ENCODE measurements at places on chromosomes 2 and 18.

DNA sequence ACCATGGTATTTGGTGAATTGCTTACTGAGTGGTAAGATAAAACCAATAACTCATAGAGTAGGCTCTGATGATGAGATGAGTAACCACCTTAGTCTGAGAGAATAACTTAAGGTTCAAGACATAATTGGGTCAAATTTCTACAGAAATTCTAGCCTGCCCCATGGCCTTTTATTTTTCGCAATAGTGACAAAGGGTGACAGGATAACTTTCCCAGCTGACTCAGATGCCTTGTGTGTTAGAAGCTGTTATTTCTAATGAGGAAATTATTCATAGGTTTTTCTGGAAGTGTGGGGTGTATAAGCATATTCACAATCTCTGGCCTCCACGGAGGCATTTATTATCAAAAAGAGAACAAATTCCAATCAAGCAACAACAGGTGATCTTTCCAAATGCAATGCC lies 159.0 kb downstream of the NUP35 start:
- no peak for DNase-seq

- DNase-seq, result no peak
Measured at GRCh38 chr2:235721625-235722024, 227.8 kb downstream of the AGAP1 start.

DNA sequence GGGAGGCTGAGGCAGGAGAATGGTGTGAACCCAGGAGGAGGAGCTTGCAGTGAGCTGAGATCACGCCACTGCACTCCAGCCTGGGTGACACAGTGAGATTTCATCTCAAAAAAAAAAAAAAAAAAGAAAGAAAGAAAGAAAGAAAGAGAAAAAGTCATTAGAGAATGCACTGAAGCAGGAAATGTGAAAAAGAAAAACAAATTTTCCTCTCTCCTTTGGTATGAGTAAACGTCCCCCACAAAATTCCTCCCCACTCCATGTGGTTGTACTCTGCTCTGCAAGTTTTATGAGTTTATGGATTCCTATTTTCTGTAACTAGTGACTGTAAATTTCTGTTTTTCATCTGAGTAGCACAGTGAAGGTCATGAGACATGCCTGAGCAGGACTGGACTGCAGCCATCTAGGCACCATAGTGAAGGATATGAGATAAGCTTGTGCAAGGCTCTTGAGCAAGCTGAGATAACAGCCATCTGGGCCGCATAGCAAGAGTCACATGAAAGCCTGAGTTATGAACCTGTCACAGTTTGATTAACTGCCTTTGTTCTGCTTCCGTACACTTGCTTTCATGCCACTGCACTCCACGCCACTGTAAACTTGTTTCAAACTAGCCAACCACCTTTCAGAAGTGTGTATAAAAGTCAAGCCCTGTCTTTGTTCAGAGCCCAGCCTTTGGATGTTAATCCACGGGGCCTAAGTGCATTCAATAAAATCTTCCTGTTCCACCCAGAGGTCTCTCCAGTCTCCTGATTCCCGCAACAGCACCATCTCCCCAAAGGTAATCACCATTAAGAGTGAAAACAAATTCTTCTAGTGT lies 50.2 kb downstream of the SKA1 start:
- DNase-seq, result peak; percentile 63

DNA sequence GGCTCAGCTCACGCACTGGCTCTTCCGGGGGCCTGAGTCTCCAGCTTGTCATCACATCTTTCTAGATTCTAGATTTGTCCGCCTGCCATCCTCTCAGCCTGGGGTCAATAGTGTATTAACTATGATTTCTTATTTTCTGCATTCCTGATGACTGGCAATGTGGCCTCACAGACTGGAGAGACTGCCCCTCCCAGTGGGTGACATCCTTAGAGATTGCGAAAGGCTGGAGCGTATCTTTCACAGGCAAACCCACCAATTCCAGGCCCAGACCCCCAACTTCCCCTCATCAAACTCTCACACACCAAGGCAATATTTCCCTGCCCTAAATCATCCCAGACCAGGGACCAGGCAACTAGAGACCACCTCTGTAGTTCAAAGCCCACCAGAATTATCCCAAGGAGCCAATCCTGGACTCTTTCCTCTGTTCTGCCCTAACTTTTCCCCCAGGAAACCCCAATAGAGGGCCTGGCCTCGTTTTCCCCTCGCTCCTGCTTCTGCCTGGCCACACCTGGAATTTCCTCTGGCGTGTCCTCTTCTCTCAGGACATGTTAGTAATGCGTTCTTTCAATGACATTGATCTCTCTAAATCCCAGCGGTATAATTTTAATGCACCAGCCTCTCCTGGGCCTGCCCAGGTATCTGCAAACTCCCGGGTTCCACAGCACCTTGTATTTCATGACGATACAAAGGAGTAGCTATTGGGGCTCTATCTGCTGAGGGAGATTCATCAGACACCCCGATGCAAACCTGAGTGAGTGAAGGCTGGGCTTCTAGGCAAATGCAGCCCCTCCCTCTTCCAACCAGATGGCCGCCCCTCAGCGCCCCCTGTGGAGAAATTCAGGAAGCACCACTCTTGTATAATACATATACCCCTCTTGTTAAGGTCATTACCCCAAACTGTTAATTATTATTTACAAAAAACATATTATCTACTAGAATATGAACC lies 2.4 kb upstream of the KCNF1 start:
- DNase-seq, result peak; percentile 25

DNA sequence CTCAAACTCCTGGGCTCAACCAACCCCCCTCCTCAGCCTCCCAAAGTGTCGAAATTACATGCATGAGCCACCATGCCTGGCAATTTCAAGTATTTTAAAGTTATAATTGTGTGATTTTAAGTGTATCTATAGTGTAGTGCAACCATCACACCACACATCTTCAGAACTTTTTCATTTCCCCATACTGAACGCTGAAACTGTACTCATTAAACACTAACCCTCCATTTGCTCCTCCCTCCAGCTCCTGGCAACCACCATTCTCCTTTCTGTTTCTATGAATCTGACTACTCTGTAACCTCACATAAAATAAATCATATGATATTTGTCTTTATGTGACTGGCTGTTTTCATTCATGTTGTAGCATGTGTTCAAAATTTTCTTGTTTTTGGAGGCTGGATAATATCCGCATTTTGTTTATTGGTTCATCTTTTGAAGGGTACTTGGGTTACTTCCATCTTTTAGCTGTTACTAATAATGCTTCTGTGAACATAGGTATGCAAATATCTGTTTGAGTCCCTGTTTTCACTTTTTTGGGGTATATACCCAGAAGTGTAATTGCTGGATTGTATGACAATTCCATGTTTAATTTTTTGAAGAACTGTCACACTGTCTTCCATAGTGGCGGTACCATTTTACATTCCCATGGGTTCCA lies 188.2 kb downstream of the PLCL1 start:
- no peak for DNase-seq

GRCh38 chr2:114167799-114168198 lies 274.6 kb upstream of the DPP10 start:
- DNase-seq, result no peak

DNA sequence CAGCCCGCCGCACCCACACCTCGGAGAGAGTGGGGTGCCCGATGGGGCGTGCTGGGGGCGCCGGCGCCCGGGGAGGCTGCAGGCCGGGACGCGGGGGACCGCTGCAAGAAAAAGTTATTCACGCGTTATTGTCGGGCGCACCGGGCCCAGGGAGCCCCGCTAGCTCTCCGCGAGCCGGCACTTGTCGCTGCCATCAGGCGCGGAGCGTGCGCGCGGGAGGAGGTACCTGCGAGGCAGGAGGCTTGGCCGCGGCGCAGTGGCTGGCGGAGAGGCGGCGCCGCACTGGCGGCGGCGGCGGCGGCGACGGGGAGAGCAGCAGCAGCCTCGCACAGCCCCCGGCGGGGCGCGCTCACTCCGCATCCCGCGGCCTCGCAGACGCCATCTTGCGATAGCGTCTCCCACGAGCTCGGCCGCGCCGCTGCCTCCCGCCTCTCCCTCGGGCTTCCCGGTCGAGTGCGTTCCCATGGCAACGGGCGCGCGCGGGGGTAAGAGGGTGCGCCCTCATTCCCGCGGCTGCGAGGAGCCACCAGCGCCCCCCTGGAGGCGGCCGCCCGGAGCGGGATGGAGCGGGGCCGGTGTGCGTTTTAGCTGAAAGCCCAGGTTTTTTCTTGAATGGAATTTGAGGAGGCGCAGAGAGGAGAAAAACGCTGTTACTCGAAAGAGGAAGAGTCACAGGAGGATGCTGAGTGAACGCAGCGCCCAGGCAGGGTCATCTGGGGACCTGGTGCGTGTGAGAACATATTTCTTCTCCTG lies at the start of gene CHN1:
TSS of gene CHN1 (minus strand) at position 402 of the 753 bp plus-strand sequence. CDS start 469 bp downstream, outside the sequence.
- DNase-seq, result peak; percentile 85

- DNase-seq, result no peak
Measured at GRCh38 chr18:7304061-7304370, 73.1 kb downstream of the LRRC30 start.

DNA sequence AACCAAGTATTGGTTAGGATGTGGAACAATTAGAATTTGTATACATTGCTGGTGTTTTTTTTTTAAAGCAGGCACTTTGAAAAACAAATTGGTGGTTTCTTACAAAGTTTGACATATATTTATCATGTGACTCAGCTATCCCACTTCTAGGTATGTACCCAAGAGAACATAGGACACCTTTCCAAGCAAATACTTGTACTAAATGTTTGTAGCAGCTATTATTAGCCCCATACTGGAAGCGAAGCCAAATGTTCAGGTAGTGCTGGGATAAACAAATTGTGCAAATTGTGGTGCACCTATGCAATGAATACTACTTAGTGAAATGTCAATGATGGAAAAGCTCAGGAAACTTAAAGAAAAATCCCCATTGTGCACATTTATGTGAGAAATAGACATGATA lies 101.0 kb downstream of the MIB1 start:
- DNase-seq, result no peak

DNA sequence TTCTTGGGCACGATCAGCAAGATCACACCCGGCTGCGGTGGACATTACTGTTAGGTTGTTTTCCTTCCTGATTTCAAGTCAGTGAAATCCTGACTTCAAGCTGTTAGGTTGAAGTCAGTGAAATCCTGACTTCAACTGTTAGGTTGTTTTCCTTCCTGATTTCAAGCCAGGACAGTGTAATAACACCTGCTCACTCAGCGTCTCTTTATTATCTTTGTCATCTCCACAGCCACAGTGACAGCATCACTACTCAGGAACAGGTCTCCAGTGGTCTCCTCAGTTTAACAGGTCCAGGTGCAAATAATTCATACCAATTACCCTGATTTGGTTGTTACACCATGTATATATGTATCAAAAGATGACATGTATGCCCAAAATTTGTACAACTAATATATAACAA lies 208.1 kb upstream of the REG3G start:
- DNase-seq, result no peak

DNA sequence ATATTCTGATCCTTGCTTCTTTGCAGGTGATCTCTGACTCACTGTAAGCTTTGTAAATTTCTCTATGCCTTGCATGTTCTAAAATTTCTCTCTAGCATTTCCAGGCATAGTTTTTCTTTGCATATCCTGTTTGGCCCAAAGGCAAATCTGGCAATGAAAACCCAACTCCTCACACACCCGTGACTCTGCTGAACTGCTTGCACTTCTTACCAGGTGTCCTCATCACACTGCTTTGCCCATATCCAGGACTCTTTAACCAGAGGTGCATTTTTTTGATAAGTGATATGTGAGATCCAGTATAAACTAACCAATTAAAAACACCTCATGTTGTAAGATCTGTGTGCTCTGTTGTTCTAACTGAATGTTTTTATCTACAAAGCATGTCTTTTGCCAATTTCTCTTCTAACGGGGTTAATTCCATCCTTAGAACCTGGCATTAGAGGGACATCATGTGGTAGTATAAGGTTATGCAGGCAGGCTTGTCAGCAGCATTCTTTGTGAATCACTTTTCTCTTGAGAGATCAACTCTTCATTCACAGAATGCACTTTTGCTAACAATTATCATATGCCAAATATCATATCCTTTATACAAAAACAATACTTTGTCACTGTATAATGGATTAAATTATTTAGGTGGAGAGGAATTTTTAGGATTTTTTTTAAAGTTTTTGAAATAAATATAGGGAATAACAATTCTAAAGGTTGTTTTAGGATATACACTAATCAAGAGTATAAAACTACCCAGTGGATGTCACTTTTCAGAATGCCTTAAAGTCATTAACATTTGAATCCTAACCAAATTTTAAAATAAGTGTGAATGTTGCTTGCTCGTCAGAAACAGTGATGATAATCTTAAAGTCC lies 20.8 kb upstream of the TMX3 start:
- peak; percentile 61 for DNase-seq

DNA sequence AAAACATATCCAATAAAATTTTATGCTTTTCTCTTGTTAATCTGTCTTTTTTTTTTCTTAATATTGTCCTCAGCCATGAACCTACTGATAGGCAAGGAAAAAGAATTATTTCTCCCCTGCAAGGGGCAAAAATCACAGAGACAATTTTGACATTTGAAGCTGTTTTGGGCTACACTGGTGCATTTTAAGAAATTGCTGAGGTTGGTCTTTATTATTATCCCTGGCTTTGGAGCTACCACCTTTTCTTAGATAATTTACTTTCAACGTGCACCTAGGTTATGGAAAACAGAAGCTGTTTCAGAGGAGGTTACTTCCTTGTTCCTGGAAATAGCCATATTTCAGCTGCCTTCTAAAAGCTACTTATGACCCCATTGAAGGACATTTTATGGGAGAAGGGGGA lies 195.5 kb upstream of the KYNU start:
- DNase-seq, result no peak

DNA sequence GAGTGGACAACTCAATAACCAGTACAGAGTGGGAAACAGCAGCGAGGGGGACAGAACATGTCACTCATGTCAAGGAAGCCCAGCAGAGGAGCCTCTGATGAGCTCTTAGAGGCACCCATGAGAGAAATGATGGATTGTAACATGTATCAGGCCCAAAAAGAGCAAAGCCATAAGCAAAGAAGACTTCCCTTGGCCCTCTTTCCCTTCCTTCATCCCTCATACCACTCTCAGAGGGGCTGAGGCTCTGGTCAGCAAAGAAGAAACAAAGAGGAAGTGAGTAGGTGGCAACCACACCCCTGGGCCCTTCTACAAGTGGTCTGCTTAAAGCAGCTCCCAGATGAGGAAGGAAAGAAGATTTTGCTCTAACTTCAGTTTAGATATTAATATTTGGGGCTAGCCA lies 112.8 kb downstream of the CDC42EP3 start:
- DNase-seq, result no peak

Data from endothelial cell of umbilical vein (primary cell).